ENCODE measurements at places on chromosomes 16 and 17.

DNA sequence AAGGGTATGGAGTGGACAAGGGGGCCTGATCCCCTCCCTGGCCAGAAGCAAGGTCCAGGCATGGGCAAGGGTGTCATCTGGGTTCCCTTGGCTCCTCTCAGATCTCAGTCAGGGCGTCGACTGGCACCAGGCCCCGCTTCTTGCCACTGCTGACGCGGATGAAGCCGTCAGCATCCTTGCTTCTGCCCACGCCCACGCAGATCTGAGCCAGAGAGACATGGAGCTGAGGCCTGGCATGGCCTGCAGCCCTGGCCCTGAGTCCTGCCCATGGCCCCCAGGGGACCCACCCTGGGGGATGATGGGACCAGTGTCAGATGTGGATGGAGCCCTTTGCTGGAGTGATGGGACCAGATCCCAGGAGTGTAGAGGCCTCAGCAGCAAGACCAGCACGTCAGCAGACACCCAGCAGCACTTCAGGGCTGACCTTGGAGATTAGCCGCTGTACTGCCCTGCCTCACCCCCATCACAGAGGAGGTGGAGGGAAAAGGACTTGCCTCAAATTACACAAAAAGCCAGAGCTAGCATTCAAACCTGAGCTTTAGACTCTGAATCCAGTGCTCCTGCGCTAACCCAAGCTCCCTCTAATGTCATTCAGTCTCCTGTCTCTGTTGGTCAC, 12.2 kb downstream of the RPL19 start:
- no peak for DNase-seq

DNA sequence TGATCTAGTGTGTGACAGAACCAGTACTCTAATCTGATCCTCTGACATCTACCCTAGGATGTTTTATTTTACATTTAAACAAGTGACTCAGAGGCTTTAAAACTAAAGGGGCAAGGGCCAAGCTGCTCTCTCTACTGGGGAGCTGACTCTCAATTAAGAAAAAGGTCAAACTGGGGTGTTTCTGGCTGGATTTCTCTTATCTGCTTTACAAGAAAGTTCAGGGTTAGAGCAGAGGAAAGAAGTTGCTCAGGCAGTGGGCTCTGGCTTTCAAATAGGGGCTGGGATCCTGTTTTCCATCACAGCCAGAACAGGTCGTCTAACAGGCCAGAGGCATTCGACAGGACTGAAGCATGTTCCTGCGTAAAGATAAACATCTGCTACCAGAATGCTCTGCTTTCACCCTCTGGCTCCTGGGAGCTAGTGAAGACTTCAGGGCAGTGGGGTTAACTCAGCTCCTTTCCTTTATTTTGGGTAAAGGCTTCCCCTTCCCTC, 8.5 kb downstream of the MMP28 start:
- no peak for DNase-seq

GRCh38 chr16:3696425-3697218, 20.7 kb downstream of the TRAP1 start:
- DNase-seq: peak; percentile 1

DNA sequence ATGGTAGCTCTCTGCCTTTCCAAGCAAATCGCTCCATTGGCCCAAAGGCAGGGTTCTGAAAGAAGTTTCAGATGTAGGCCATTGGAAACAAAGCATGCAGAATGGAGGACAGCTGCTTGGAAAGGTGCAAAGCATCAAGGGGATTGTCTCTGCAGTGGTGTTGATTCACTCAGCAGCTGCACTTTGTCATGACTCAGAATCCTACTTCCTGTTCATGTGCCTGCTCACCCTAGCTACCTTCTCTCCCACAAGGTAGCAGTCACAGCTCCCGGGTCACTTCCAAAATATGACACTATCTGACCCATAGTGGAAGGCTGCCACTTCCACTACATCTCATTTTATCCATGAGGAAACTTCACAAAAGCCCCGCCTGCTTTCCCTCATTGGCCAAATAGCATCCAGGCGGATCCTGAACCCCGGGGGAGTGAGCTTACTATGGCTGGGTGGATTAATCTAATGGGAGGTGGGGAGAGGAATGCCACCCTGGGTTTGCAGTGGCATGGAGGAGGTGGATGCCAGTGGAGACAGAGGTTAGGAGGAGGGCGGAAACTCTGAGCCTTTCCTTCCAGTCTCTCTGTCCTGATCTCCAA, 74.7 kb upstream of the NKD1 start:
- DNase-seq: no peak

DNA sequence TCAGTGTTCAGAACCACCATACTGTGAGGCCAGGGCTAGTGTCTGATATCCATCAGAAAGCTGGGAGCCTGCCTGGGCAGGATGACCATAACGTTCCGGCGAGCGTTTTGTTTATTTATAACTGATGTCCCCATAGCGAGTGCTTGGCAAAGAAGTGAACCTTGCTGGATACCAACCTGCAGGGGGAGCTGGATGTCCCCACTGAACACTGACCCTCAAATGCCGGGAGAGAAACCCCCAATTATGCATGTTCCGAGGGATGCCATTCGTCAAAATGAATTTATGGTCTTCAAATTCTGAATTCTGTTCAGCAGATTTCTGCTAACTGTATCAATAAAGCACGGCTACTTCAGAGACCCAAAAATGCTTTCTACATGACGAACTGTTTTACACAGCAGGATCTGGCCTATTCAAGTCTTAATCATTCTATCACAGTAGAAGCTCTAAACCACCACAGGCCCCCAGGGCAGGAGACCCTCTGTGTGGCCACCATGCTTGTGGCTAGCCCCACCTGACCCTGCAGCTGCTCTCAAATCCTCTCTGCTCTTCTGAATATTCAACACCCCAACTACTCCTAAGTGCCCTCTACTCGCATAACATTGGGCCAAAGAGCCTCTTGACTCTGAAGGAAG, 15.2 kb downstream of the MED24 start:
- no peak for DNase-seq

- DNase-seq: peak; percentile 2
Measured at GRCh38 chr16:63361032-63361624, 1324.9 kb upstream of the CDH8 start.

GRCh38 chr17:78112518-78113471, 15.8 kb downstream of the TMC6 start:
- peak; percentile 9 for DNase-seq
